ENCODE measurements at places on chromosomes 6 and 20.
A peak's percentile ranks its signal among the peaks of the same experiment; 100 is the strongest.

GRCh38 chr6:53347250-53347920, 1.4 kb downstream of the ELOVL5 start:
- DNase-seq: peak; percentile 59

DNA sequence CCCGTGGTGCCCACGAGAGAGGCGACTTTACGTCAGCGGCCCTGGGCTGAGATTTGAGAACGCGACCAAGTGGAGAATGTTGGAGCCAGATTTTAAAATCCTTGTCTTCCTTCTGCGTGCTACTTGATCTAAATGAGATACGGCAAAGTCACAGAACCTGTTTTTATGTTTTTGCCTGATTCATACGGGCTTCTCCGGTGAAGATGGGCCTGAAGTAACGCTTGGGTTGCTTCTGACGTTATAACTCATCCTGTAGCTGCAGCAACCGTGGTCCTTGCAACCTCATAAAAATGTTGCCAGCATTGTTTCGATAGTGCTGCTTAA, 462 bp upstream of the SLC35B3 start:
- no peak for DNase-seq

DNA sequence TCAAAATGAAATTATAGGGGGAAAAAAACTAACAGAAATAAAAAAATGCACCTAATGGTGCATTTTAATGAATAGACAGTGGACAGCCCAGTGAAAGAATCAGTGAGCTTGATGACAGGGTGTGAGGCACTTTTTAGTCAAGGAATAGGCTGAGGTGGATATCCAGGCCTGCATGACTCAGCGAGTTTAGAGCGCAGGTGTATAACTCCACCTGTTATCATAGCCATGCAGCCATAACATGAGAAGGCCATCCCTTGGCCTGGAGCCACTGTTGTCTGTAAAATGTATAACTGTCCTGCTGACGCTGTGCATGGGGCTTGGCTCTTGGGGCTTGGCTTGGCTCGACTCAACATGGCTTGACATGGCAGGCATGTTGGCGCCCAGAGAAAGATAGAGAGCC, 331.5 kb upstream of the NOX3 start:
- DNase-seq: no peak

DNA sequence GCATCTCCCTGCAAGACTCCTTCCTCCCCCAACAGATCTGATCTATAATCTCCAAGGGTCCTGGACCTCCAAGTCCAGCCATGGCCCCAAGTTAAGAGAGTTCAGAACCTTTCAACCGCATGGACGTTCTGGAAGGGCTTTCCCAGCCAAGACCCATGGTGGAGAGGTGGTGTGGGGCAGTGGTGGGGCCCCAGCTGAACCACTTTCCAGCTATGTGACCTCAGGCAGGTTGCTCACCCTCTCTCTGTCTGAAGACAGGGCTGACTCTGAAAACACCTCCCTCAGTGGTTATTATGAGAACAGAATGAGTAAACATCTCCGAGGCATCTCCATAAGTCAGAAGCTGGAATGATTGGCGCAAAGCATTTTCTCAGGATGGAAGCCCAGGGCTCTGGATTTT, 887 bp downstream of the CLPS start:
- DNase-seq: no peak

DNA sequence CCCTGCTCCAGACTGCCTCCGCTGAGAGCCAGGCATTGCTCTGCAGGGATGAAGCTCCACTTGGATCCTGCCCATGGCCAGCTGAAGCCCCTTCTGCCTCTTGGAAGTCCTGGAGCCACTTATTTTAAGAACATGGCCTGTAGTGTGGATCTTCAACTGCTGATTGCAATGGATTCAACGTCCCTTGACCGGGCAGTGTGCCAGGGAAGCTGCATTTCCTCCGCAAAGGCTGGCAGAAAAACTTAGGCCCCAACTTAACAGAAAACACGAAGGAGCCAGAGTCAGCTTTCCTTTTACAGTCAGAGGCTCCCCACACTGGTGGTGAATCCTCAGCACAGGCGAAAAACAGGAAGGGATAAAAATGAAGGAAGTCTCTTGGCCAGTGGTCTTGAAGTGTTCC, 26.3 kb upstream of the FOXQ1 start:
- no peak for DNase-seq

DNA sequence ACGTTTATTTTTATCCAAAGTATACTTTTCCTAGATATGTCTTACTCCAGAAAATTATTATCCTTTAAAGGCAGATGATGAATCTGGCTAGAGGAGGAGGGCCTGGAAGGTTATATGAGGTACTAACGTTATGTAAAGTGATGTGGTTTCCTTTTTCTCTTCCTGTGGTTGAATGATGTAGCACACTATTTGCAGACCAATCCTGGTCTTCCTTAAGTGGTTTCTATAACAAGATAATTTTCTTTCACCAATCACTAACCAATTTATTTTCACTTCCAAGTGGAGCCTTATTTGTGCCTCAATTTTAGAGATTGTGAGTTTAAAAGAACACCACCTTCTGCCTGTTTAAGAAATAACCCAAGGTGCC, 154.6 kb upstream of the SOX4 start:
- DNase-seq: peak; percentile 18

DNA sequence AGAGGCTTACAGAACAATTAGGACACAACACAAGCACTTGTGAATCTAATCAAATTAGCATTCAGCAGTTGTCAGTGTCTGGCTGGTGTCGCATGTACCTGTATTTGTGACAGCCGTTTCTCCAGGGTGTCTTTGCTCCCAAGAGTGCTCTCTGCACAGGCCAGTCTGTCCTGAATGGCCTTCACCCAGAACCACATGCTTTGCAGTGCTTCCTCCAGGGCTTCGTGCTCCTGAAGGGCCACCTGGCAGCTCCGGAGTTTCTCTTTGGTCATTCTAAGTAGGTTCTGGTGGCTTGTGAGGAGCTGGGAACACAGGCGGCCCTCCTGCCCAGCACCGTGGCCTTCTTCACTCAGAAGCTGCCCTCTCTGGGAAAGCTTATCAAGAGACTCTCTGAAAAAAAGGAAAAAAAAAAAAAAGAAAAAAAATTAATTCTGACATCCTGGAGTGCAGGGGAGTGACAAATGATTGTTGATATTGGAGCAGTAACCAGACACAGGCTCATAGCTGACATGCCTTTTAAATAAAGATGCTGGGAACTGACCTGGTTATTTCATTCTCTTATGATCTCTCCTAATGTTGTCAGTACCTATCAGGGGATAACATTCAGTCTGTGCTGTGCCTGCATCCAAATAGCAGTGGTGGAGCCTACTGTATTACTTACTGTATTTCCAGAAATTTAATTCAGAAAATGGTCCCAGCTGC, 245.8 kb downstream of the SYNE1 start:
- DNase-seq: no peak

- DNase-seq: no peak
These were observed 81.8 kb downstream of the JAG1 start for GRCh38 chr20:10591946-10592521.

- DNase-seq: no peak
These were observed 298.9 kb upstream of the BMP2 start for GRCh38 chr20:6468423-6469116.

DNA sequence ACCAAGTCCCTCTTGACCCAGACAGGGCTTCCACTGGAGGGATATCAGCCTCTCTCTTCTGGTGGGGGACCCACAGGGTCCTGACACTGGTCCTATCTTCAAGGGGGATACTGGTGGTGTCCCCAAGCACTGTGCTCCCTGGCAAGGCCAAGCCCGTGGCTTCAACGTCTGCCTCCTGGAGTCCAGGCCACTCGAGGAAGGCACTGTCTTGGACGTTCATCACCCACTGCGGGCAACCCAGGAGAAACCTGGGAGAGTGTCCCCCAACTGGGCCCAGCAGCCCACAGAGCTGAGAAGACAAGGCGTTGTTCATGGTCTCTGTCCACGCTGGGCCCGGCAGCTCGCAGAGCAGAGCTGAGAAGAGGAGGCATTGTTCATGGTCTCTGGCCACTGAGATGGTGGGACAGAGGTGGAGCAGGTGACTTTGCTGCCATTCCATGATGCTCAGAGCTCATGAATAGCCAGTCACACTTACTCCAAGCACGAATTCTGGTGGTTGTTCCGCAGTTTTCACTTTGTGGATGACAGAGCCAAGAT, 37.5 kb upstream of the FRMD1 start:
- DNase-seq: no peak

GRCh38 chr6:169724494-169725124, at the start of gene PHF10:
TSS of gene PHF10 (minus strand) at chr6:169724500. CDS start at chr6:169723931, 569 bp downstream.
- peak; percentile 76 for DNase-seq

- no peak for DNase-seq
These were observed 132.8 kb upstream of the SPACA1 start for GRCh38 chr6:87914637-87915395.

- no peak for DNase-seq
These were observed 95.0 kb downstream of the SAMD5 start for GRCh38 chr6:147603392-147604081.

Data from thymus (tissue), 14 donors.